ENCODE measurements at places on chromosomes 11 and 22.

DNA sequence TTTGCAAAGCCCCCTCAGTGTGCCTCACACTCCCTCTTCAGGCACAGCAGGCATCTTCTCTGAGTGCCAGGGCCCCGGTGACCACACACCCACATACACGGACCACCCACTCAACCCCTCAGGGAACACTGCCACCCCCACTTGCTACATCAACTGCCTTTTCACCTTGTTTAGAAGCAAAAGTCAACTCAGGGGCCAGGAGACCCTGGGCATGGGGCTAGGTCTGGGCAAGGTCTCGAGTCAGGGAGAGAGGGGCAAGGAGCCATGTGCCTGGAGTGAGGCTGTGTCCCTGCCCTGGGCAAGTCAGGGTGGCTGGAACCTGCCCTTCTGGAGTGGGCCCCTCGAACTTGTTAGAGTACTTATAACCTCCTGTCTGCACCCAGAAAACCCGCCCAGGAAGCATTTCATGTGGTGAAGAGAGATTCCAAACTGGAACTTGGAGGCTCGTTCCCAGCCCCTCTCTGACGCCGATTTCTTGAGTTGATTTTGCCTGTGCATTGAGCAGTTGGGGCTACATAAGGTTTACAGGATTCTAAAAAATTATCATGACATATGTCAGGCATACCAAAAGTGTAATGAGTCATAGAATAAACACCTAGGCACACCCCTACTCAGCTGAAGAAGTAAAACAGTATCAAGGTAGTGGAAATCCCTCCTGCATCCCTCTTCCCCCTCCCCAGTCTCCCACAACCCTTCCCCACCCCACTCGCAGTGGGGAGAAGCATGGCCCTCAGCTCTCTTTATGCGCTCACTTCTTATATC lies 74.3 kb downstream of the MYEOV start:
- no peak for DNase-seq

DNA sequence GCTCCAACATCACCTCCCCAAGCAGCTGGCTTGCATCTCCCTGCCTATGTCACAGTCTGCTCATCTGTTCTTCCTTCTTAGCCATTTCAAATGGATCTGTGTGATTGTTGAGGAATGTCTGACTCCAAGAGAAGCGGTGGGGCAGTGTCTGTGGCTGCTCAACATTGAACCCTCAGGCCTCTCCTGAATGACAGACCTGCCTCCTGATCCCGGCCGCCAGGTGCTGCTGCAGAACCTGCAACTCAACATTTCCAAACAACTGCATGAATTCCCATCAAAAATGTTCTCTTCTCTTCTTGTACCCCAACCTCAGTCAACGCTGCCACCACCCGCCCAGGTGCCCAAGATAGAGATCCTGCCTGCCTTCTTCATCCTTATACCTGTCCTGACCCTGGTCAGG lies 132.5 kb downstream of the FBXO7 start:
- no peak for DNase-seq

- no peak for DNase-seq
Observed at GRCh38 chr11:9230296-9230695, 34.9 kb downstream of the DENND5A start.

GRCh38 chr11:59756558-59756840 lies 1.3 kb downstream of the STX3 start:
- no peak for DNase-seq

- no peak for DNase-seq
Observed at GRCh38 chr11:115906171-115906570, 402.0 kb upstream of the CADM1 start.

GRCh38 chr11:86588566-86589090 lies 83.8 kb downstream of the ME3 start:
- DNase-seq, result no peak

GRCh38 chr11:2916892-2917645 lies 12.2 kb downstream of the PHLDA2 start:
- DNase-seq, result no peak

DNA sequence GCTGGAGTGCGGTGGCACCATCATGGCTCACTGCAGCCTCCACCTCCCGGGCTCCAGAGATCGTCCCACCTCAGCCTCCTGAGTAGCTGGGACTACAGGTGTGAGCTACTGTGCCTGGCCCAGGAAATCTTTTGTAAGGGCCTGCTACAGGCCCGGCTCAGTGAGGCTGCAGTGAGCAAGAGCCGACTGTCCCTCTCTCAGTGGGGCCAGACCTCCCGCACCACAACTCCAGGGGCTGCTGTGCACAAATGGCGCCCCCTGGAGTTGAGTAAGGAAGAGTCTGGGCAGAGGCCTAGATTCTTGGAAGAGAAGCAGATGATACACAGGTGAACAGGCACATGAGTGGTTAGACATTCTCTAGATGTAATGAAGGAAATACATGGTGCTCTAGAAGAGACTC lies 7.0 kb downstream of the SERHL2 start:
- no peak for DNase-seq

DNA sequence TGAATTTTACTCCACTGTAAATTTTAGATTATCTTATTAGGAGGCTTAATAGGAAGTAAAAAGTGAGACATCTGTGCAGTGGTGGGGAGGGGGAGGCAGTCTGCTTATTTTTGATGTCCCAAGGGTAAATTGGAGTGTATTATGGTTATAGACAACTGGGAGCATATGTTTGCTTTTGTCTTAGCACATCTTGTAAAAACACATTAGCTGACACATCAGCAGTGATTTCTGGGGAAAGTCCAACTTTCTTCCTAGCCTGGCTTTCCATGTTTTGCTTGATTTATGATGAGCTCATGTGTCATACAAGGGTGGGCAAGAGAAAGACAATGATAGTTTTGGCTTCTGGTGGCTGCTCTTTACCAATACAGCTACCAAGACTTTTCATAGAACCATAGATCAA lies 4.0 kb downstream of the ANO3 start:
- DNase-seq, result no peak

- peak; percentile 5 for DNase-seq
Observed at GRCh38 chr11:68441466-68442230, 18.9 kb upstream of the PPP6R3 start.

GRCh38 chr11:976431-977160 lies 50.9 kb downstream of the AP2A2 start:
- DNase-seq, result no peak

DNA sequence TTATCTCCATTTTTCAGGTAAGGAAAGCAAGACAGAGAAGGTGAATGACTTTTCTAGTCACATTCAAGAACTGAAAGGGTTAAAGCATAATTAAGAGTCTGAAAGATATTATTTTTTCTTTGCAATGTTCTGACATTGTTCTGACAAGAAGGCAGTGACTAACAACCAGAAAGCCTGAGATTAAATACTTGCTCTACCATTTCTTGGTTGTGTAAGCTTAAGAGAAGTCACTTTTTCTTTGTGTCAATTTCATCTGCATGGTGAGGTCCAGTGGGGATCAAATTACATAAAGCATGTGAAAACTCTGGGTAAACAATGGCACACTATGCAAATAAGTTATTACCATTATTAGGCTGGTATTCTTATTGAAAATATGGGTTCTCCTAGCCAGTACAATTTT lies 73.7 kb downstream of the PHF21A start:
- DNase-seq, result no peak

DNA sequence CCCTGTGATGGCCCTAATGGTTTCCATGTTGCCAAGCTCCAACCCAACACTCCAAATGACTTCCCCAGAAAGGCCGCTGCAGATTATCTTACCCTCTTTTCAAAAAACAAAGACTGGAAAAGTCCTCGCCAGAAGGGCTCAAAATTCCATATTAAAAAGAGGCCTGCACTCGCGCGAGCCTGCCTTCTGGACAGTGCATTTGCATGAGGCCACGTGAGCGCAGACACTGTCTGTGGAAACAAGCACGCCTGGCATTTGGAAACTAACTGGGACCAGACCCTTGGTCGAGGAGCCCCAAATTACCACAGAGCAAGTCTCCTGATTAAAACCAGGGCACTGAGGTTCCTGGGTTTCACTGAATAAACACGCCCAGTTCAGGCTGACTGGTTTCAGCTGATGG lies 42.9 kb downstream of the ABTB2 start:
- DNase-seq, result no peak

Measured in amniotic stem cell (primary cell).